ENCODE measurements at places on chromosomes 1 and 21. TPM values are rescaled to one million over a fixed set of nuclear protein-coding genes. Genes with fewer than 3 reads are reported as not detected.

GRCh38 chr1:163632269-163632668, 310.5 kb downstream of the NUF2 start:
- DNase-seq: no peak

GRCh38 chr1:48251821-48252220, 29.3 kb downstream of the SLC5A9 start:
- no peak for DNase-seq

GRCh38 chr1:226223157-226223785, at the start of gene MIXL1:
Gene MIXL1 (plus strand): TSS chr1:226223664. CDS start chr1:226223682, 18 bp downstream.
- no peak for DNase-seq

- DNase-seq: peak; percentile 70
Measured at GRCh38 chr1:212606395-212607205, 2.0 kb upstream of the ATF3 start.

GRCh38 chr1:205959789-205960188, 16.5 kb upstream of the SLC26A9 start:
- no peak for DNase-seq

The GPR37L1 gene
- 0.07 TPM for total RNA-seq

DNA sequence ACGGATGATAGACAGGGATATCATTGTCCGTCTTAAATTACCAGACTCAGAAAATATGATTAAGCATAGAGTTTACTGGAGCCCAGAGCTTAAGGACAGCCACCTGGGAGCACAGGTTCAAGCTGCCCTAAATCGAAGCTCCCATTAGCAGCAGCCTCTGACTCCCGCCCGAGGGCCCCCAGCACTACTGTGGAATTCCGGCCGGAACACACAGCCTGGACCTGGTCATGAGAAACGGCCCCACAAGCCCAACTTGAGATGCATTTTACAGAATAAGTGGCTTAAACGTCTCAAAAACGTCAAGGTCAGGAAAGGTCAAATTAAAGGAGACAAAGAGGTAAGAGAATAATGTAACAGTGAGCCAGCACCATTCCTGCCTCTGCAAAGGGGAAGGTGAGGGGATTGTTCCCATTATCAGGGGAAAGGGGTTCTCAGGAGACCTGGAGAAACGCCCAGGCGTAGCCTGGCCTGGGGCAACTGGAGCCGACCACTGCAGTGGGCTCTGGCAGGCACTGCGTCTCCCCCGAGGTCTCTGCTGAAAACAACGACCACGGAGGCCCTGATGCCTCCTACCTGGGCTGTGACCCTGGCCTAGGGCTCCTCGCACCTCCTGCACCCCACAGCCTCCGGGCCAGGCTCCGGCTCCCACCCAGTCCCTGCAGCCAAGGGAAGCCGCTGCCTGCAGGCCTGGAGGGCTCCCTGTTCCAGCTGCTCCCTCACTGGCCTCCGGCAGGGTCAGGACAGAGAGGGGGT, 11.5 kb upstream of the COL6A1 start:
- no peak for DNase-seq

Measured in mesothelial cell of epicardium (in vitro differentiated cells).